ENCODE measurements at places on chromosomes 6 and 20.

DNA sequence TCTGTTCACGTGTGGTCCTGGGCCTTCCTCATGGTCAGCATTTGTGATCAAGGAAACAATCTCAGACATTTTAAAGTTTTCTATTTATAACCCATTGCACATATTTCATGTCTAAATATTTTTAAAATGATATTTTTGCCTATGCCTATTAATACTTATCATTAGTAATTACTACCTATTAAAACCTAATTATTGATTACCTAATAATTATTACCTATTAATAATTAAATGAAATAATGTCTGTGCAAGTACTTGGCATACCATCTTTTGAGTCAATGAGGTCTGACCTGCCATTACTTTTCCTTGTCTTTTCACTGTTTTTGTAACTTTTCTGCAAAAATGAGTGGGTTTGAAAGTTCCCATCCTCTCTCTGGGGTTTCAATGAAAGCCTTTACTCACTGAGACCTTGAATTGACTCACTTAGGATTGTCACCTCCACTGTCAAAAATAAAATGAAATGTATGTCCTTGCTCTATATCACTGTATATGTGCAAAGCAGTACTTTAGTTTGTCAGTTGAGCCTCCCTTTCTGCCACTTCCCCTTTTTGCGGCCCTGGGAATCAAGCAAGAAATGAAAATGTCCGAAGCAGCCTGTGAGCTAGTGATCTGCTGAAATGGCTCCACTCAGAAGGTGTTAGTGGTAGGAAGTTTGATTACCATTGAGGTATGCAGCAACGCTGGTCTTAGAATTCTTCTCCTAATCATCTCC, 87.8 kb downstream of the L3MBTL3 start:
- no peak for DNase-seq

DNA sequence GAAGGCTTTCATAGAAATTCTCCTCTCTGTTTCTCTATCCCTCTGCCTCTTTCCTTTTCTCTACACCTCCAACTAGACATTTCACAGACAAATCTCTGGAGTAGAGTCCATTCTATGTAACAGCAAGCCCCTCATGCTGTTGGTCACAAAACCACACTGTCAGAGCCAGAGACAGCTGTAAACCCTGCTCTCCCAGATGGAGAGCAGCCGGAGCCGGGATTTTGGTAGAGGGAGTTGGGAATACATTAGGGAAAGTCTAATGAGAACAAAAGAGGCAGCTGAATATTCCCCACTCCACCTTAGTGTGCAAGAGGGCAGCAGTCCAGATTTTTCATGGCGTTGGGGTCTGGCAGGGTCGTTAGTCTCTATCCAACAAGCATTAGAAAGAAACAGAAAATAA, 68.3 kb upstream of the EDN1 start:
- no peak for DNase-seq

DNA sequence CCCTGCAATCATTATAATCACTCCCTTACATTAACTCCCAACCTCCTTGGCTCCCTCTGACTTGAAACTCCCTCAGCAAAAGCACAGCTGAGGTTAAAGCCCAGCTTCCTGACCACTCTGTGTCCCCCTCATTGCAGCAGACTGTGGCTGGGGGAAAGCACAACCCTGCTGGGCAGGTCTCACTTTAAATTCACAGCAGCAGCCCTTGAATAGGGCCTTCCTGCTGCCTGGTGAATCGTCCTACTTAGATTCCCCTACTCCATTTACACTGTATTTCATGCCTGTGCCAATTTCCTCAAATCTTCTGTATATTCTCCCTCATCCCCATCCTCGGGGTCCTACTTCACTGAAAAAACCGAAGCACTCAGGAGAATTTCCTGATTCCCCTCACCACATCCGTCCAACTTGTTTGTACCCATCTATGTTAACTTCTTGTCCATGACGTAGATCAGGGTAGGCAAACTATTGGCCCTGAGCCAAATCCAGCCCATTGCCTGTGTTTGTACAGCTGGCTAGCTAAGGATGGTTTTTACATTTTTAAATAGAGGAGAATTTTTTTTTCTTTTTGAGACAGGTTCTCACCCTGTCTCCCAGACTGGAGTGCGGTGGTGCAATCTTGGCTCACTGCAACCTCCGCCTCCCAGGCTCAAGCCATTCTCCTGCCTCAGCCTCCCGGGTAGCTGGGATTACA, 31.5 kb upstream of the GCM1 start:
- no peak for DNase-seq

DNA sequence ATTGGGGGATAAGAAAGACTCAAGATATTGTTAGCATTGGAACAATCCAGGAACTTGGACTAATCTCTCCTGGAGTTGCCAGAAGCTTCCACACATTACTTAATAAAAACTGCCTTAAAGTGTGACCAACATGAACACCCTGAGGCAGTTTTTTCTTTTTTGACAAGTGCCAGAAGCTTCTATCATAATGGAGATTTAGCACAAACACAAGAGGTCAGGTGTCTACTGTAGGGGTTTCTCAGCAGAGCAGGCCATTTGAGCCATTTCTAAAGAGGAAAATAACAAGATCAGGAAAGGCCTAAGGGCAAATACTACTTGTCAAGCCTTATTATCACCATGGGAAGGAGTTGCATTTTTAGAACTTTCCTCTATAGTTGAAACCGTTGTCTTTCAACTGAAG, 361.5 kb downstream of the EPM2A start:
- no peak for DNase-seq

DNA sequence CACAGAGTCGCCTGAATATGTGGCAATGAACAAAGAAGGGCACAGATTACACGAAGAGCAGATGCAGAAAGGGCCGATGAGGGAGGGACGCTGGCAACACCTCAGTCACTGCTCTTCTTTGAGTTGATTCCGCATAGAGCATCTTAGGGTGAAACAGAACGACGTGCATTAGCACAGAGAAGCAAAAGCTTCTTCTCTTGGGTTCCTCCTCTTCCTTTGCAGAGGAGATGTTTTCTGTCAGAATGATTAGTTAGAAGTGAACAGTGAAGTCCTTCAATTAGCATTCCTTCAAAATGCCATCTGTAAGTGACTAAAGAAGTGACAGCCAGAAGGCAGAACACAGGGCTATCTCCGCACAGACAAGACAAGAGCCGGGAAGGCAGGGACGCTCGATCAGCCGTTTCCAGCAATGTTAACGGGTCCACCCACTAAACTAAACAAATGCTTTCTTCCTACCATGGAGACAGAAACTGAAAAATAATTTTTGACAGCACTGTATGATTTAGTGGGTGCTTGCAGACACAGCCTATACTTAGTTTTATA, 219.8 kb upstream of the AGPAT4 start:
- no peak for DNase-seq

DNA sequence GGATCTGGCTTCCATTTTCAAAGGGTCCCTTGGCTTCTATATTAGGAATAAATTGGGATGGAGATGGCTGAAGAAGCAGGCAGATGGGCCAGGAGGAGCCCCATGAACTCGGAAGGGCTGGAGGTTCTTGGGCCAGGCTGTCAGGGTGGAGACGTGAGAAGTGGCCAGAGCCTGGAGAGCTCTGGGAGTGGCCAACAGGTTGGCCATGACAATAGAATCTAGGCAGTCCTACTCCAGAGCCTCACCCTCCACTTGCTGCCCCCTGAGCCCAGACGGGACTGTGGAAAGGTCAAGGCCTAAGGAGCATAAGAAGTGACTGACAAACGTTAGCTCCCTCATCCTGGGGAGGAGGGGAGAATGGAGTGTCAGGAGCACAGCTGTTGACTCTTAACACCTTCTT, 62.1 kb downstream of the STK35 start:
- DNase-seq, result no peak

- DNase-seq, result no peak
Observed at GRCh38 chr6:164795056-164795815, 514.2 kb downstream of the C6orf118 start.

GRCh38 chr6:803191-803977, 110.4 kb upstream of the EXOC2 start:
- no peak for DNase-seq

DNA sequence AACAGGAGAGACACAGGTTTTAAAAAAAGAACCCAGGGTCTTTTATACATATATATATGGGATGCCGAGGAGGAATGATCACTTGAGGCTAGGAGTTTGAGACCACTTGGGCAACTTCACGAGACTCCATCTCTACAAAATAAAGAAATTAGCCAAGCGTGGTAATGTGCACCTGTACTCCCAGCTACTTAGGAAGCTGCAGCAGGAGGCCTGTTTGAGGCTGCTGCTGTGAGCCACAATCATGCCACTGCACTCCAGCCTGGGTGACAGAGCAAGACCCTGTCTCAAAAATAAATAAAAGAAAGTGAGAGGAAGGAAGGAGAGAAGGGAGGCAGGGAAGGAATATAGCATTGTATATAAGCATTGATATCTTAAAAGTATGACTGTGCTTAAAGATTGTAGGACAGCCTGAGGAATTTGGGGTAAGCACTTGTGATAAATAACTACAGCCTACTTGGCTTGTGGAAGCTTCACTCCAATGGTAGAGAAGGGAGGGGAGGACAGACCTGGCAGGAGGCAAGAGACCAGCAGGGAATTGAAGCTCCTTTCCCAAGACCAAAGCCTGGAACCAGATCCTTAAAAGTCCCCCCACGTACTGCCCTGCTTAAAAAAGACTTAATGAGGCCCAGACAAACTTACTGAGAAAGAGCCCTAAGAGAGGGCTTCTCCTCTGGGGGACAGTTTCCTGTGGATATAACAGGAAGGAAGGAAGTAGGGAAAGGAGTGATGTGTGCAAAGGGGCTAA, 2.5 kb upstream of the SNTA1 start:
- DNase-seq, result no peak

- no peak for DNase-seq
Observed at GRCh38 chr6:156967852-156968251, 190.7 kb downstream of the ARID1B start.

- peak; percentile 87 for DNase-seq
Observed at GRCh38 chr6:42929821-42930360, 611 bp downstream of the CNPY3 start.

DNA sequence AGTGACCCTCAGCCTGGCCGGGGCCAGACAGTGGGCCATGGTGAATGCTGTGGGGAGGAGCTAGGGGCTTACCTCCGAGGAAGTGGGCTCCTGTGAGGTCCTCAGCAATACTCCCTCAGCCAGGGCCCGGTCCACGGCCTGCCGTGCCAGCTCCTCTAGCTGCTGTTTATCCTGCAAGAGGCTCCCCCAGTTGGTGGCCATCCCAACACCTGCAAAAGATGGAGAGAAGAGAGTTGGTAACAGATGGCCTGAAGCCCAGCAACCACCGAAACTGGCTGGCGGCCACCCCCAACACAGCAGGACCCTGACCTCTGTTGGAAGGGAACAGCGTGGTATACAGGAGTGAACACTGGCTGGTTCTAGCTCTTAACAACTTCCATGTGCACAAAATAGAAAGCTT, 4.0 kb downstream of the GSS start:
- no peak for DNase-seq
